ENCODE measurements at places on chromosomes 6 and 20. TPM values are rescaled to one million over a fixed set of nuclear protein-coding genes. Genes with fewer than 3 reads are reported as not detected.

GRCh38 chr6:116568111-116568510, 3.2 kb upstream of the RWDD1 start:
- H3K36me3 ChIP-seq = no peaks in the 10 kb centered on the region
- H3K27me3 ChIP-seq = no peaks in the 10 kb centered on the region
- no peak overlapping the region for H3K4me3 ChIP-seq
- peaks cover 5% of the 10 kb centered on the region for H3K4me1 ChIP-seq

- H3K4me3 ChIP-seq = peak overlapping the region; percentile 70
- H3K27ac ChIP-seq = no peak overlapping the region
- no peaks in the 10 kb centered on the region for H3K4me1 ChIP-seq
Measured at GRCh38 chr6:27617700-27618689, 145.1 kb upstream of the ZNF184 start.

GRCh38 chr6:128276311-128276710, 244.1 kb downstream of the PTPRK start:
- H3K27me3 ChIP-seq = no peaks in the 10 kb centered on the region
- no peak overlapping the region for H3K4me3 ChIP-seq
- H3K27ac ChIP-seq = no peak overlapping the region
- no peak for DNase-seq
- no peaks in the 10 kb centered on the region for H3K4me1 ChIP-seq

GRCh38 chr6:21180155-21180554, 413.4 kb upstream of the SOX4 start:
- H3K4me3 ChIP-seq = no peak overlapping the region
- H3K27me3 ChIP-seq = no peaks in the 10 kb centered on the region
- H3K27ac ChIP-seq = peak overlapping the region; percentile 38
- no peaks in the 10 kb centered on the region for H3K36me3 ChIP-seq

DNA sequence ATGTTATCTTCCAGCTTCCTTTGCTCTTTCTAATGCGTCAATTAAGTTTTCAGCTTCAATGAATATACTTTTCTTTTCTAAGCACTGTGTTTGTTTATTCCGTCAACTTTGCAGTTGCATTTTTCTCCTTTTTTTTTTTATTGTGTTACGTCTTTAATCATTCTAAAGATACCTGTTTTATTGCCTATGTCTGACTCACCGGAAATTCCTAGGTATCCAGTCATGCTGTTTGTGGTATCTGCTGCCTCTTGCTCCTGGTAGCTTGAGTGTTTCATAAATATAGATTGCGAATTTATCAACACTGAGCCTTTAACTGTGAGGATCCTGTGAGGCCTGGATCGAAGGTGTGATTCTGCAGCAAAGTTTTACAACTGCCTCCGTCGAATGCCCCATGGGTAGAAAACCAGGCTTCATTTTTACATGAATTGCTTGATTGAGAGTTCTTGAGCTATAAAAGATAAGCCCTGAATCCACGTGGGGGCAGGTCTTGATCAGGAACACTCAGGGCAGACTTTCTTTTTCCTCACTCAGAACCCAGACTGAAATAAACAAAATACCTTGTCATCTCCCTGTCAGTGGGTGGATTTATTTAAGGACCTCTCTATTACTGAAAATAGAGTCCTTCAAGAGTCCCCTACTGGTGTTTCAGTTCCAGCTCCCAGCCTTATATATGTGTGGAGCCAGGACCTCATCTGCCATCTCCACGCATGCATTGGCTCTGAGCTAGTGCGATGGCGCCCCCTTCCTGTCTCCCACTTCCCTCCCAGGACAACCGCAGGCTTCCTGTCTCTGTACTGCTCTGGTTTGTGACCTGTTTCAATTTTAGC, 60.1 kb upstream of the LRRC1 start:
- H3K4me1 ChIP-seq = peaks cover 16% of the 10 kb centered on the region
- peak; percentile 26 for DNase-seq
- H3K27ac ChIP-seq = no peak overlapping the region
- H3K4me3 ChIP-seq = no peak overlapping the region

DNA sequence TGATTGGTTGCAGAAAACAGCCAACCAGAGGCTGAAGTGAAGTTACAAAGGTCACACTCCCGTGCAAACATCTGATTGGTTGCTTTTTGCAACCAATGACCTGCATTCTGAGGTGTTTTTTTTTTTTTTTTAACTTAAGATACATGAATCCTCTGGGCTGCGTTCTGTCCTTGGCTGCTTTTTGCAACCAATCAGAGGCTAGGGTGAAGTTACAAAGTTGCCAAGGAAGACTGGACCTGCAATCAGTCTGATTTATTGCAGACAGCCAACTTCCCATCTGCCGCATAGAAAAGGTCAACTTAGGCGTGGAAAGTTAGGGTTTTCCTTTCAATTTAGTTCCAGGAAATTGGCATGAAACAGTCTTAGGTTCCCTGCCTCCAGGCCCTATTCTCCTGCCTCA, 292.9 kb downstream of the PLCB1 start:
- no peak overlapping the region for H3K27ac ChIP-seq
- H3K36me3 ChIP-seq = no peaks in the 10 kb centered on the region
- no peaks in the 10 kb centered on the region for H3K4me1 ChIP-seq
- DNase-seq = no peak
- H3K27me3 ChIP-seq = no peaks in the 10 kb centered on the region
- no peak overlapping the region for H3K4me3 ChIP-seq

- DNase-seq = no peak
- no peak overlapping the region for H3K27ac ChIP-seq
- H3K4me3 ChIP-seq = no peak overlapping the region
- H3K36me3 ChIP-seq = no peaks in the 10 kb centered on the region
- no peaks in the 10 kb centered on the region for H3K4me1 ChIP-seq
- no peaks in the 10 kb centered on the region for H3K27me3 ChIP-seq
Measured at GRCh38 chr20:39524371-39524911, 562.3 kb downstream of the DHX35 start.

DNA sequence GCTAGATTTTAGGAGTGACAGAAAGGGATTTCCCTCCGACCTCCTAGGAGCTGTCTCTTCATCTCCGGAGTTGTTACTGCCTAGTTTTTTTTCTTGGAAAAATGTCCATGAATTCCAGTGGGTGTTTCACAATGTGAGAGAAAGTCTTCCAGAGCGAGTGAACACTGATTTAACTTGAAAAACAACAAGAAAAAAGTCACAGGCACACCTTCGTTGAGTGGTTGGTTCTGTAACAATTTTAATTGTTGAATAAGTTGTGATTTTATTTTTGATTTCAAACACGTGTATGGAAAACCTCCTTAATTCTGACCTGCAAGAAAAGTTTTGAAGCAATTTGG, 2.9 kb downstream of the TFAP2C start:
- no peak overlapping the region for H3K27ac ChIP-seq
- no peak overlapping the region for H3K4me3 ChIP-seq
- no peak for DNase-seq
- H3K36me3 ChIP-seq = no peaks in the 10 kb centered on the region

- no peaks in the 10 kb centered on the region for H3K36me3 ChIP-seq
- H3K4me3 ChIP-seq = no peak overlapping the region
- H3K27me3 ChIP-seq = no peaks in the 10 kb centered on the region
- peaks cover 18% of the 10 kb centered on the region for H3K4me1 ChIP-seq
- no peak overlapping the region for H3K27ac ChIP-seq
Measured at GRCh38 chr6:17886891-17887290, 100.5 kb downstream of the KIF13A start.

- no peaks in the 10 kb centered on the region for H3K27me3 ChIP-seq
- DNase-seq = no peak
- H3K4me3 ChIP-seq = no peak overlapping the region
- no peak overlapping the region for H3K27ac ChIP-seq
Measured at GRCh38 chr6:11426571-11426970, 111.0 kb upstream of the TMEM170B start.

DNA sequence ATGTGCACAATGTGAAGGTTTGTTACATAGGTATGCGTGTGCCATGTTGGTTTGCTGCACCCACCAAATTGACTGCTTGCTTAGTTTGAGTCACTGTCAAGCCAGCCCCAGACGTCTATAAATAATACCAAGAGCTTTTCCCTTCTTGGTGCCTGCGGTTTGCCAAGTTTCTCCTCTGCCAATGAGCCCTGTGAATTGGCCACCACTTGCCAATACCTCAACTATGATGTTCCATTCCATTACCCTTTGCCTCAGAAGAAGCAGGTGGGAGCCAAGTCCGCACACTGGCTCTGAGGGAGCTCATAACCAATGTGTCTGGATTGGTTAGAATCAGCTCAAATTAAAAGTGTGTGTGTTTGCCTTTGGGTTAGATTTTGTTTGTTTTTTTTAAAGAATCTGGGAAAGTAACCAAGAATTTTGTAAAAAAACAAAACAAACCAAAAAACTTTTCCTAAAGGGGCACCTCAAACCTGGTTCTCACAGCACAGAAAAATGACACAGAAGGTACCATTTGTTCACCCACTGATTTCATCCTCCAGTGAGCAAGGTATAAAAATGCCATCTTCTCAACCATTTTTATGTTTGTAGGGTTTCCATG, 244.7 kb upstream of the PRND start:
- no peaks in the 10 kb centered on the region for H3K36me3 ChIP-seq
- no peak for DNase-seq
- H3K27me3 ChIP-seq = no peaks in the 10 kb centered on the region
- no peak overlapping the region for H3K4me3 ChIP-seq
- H3K4me1 ChIP-seq = no peaks in the 10 kb centered on the region

- H3K4me3 ChIP-seq = no peak overlapping the region
- H3K36me3 ChIP-seq = no peaks in the 10 kb centered on the region
- no peaks in the 10 kb centered on the region for H3K27me3 ChIP-seq
- DNase-seq = no peak
Measured at GRCh38 chr20:58179432-58180099, 48.9 kb downstream of the ANKRD60 start.

DNA sequence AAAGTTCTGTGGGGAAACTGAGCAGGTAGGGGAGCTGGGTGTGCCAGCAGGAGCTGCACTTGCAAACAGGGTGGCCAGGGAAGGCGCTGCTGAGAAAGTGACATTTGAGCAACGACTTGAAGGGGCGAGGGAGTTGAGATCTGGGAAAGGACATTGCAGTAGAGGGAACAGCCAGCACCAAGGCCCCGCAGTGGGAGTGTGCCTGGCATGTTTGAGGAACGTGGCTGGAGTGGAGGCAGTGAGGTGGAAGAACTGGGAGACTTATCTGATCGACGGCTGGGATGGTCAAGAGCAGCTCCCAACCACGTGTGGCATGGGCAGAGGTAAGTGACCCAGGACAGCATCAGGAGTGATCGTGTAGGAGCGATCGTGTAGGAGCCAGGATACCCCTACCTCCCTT, 77.3 kb downstream of the TOX2 start:
- no peak overlapping the region for H3K27ac ChIP-seq
- H3K36me3 ChIP-seq = no peaks in the 10 kb centered on the region
- DNase-seq = no peak
- no peaks in the 10 kb centered on the region for H3K27me3 ChIP-seq
- H3K4me1 ChIP-seq = peaks cover 4% of the 10 kb centered on the region

DNA sequence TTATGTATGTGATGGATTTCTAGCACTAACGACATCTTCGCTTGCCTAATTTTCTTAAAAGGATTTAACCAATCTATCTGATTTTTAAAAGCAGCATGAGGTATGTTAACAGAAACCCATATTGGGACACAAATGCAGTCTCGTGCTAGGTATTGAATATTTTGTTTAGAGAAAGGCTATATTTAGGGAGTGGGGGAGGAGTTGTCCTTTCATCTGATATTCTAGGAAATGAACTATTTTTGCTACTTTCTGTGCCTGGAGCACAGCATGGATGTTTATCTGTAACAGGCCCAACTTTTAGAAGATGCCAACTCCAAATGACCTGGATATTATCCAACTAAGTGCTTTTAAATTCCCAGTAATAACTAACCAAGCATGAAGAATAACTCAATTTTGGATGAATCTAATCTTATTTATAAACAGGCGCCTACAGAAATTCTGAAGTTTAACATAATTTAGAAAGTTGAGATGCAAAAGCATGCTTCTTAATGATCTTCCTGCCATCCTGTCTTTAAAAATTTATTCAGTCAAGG, 317.1 kb upstream of the CHD6 start:
- no peaks in the 10 kb centered on the region for H3K36me3 ChIP-seq
- H3K27ac ChIP-seq = no peak overlapping the region
- no peak overlapping the region for H3K4me3 ChIP-seq
- H3K4me1 ChIP-seq = no peaks in the 10 kb centered on the region

- no peaks in the 10 kb centered on the region for H3K36me3 ChIP-seq
- DNase-seq = peak; percentile 7
- H3K27ac ChIP-seq = no peak overlapping the region
- H3K4me1 ChIP-seq = no peaks in the 10 kb centered on the region
Measured at GRCh38 chr6:112202639-112203341, 51.6 kb downstream of the LAMA4 start.

- H3K4me1 ChIP-seq = no peaks in the 10 kb centered on the region
- no peak overlapping the region for H3K4me3 ChIP-seq
- no peak for DNase-seq
- peaks cover 4% of the 10 kb centered on the region for H3K36me3 ChIP-seq
- H3K27me3 ChIP-seq = peaks cover 3% of the 10 kb centered on the region
Measured at GRCh38 chr6:125302840-125303511, 1.2 kb upstream of the HDDC2 start.

- no peaks in the 10 kb centered on the region for H3K27me3 ChIP-seq
- H3K4me1 ChIP-seq = no peaks in the 10 kb centered on the region
- no peak overlapping the region for H3K4me3 ChIP-seq
- DNase-seq = no peak
- no peaks in the 10 kb centered on the region for H3K36me3 ChIP-seq
- H3K27ac ChIP-seq = no peak overlapping the region
Measured at GRCh38 chr20:6489361-6490171, 277.9 kb upstream of the BMP2 start.

GRCh38 chr20:34637245-34638038, 39.5 kb downstream of the PIGU start:
- H3K4me1 ChIP-seq = no peaks in the 10 kb centered on the region
- DNase-seq = no peak
- H3K36me3 ChIP-seq = no peaks in the 10 kb centered on the region

- no peak for DNase-seq
- no peak overlapping the region for H3K27ac ChIP-seq
- no peak overlapping the region for H3K4me3 ChIP-seq
- no peaks in the 10 kb centered on the region for H3K4me1 ChIP-seq
Measured at GRCh38 chr20:14997791-14998190, 660.4 kb upstream of the FLRT3 start.

- no peak for DNase-seq
- no peak overlapping the region for H3K27ac ChIP-seq
- no peaks in the 10 kb centered on the region for H3K27me3 ChIP-seq
Measured at GRCh38 chr6:11486486-11486885, 51.1 kb upstream of the TMEM170B start.

ESR1 gene
- total RNA-seq = not detected

PAX1 gene
- total RNA-seq = not detected

FOXC1 gene
- 1.5 TPM for total RNA-seq

ORC3 gene
- 28.4 TPM for total RNA-seq

MYMX gene
- total RNA-seq = not detected

Measured in GM12878 (cell line).